Hepatocyte (in vitro differentiated cells): ENCODE measurements at places on chromosomes 4 and X.

DNA sequence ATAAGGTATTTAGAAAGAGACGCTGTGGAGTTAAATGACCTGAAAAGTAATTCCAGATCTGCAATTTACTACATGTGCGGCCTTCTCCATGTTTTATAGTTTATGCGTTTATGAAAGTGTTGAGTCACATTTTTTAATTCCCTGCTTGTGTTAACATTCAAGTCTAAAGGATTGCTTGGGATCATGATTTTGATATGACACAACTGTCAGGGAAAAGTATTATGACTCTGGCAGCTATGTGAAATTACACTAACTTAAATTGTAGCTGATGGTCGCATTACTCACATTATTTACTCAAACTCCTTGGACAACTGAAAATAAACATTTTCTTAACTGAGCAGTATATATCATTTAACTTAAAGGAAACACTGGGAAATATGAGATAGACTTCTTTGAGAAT is 14.3 kb upstream of the GABRB1 start:
- DNase-seq = no peak

DNA sequence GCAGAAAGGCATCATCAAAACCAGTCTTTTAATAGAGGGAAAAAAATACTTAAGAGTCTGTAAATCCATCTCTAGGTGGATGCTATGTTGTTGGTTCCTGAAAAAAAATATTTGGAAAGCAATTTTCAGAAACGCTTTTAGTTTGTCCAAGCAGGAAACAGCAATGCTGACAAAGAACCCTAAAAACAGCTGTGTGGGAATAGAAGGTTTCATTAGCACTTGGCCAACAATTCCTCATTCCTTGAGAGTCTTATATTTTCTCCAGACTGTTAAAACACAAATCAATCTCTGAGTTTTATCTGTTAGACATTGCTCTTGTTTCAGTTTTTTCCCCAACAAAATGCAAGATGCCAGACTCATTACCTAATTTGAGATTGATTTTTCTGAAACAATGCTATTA is 6.4 kb downstream of the MXRA5 start:
- DNase-seq = no peak

DNA sequence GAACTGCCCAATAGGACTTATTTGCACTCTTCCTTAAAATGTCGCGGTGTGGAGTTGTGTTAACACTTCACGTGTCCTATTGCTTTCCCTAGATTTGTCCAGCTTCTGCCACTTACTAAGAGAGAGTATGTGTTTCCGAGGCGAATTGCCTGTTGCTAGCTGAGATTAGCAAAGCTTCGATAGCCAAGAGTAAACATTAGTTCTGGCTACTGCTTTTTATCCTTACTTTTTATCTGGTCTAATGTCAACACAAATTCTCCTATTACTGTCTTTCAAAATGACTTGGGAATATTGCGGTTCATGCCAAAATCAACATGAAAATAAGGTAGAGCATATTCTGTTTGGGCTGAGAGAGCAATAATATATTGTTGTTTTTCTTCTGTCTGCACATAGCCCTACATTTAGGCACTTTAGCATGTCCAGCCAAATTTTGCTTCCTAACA is 90.4 kb upstream of the VEGFC start:
- no peak for DNase-seq

- DNase-seq = no peak
These were observed 21.4 kb downstream of the ZCCHC13 start for GRCh38 chrX:74325130-74326059.

- DNase-seq = no peak
These were observed 69.6 kb downstream of the PPP2R2C start for GRCh38 chr4:6402566-6403399.

DNA sequence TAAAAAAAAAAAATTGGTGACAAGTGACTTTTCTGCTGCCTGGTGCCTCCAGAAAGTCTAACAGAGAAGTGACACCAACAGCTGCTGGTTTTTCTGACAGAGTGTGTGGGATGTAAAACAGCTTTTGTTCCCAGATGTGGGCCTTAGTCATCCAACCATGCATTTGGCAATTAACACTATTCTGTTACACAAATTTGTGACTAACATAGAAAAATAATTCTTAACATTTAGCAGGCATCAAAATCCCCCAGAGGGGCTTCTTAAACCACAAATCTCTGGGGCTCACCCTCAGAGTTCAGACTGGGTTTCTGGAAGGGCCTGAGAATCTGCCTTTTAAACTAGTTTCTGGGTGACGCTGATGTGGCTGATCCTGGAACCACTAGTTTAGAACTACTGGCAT is 100.5 kb upstream of the PCDH7 start:
- DNase-seq = no peak

GRCh38 chr4:172105918-172106317 is 292.7 kb downstream of the GALNTL6 start:
- DNase-seq = no peak

GRCh38 chr4:158873795-158874401 is 105.1 kb downstream of the FNIP2 start:
- peak; percentile 36 for DNase-seq

GRCh38 chr4:168318266-168318895 is at the start of gene DDX60:
DDX60 (minus strand) TSS chr4:168318752; CDS start chr4:168311259, 7,493 bp downstream.
- DNase-seq = peak; percentile 89

- peak; percentile 75 for DNase-seq
These were observed 774 bp downstream of the ARMCX2 start for GRCh38 chrX:101658661-101659491.

GRCh38 chr4:110137829-110138228 is 60.6 kb downstream of the ELOVL6 start:
- no peak for DNase-seq

- DNase-seq = no peak
These were observed 340.5 kb downstream of the GALNTL6 start for GRCh38 chr4:172153719-172154118.

DNA sequence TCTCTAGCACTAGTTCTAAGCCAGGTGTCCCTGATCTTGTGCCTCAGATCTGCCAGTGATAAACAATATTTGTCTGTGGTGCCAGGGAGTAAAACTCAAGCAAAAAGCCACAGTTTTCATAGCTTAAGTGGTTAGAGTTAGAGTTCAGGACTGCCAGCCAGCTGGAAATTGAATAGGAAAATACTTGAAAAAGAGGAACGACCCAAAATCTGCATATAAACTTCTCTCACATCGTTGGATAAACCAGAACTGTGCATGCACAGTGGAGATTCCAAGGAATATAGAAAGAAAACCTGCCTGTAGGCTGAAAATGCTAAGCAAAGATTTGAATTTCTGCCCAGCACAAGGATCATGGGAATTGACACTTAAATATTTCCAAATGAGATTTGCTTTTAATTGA is 35.0 kb upstream of the GNPDA2 start:
- DNase-seq = no peak

DNA sequence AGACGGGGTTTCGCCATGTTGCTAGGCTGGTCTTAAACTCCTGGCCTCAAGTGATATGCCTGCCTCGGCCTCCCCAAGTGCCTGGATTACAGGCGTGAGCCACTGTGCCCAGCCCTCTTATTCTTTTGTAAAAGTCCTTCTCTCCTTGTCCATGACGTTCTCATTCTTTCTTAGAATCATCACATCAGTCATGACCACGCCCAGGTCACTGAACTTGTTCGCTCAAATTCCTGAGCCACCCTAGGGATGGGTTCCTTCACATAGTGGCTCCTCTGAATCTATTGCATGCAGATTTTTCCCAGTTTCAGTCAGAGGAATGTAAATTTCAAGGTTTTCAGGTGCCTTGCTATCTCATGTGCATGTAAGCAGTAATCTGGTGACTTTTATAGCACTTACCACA is 15.7 kb downstream of the JADE1 start:
- DNase-seq = peak; percentile 77

- DNase-seq = peak; percentile 51
These were observed 19.2 kb downstream of the G3BP2 start for GRCh38 chr4:75653845-75654503.

DNA sequence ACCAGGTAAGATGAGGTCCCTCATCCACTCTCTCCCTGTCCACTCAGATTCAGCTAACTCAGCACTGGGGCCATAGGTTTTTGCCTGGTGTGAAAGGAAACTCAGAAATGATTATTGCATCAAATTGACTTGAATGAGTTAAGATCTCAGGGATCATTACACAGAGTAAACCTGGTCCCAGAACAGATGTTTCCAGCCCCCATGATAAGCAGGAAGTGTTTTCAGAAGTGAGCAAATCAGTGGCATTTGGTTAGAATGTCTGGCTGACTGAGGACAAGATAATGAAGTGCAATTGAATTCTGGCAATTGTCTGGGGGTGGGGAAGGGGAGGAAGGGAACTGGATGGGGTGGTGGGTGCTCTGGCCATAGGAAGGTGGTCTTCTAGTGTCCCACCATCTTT is 108.0 kb downstream of the CHIC2 start:
- no peak for DNase-seq

DNA sequence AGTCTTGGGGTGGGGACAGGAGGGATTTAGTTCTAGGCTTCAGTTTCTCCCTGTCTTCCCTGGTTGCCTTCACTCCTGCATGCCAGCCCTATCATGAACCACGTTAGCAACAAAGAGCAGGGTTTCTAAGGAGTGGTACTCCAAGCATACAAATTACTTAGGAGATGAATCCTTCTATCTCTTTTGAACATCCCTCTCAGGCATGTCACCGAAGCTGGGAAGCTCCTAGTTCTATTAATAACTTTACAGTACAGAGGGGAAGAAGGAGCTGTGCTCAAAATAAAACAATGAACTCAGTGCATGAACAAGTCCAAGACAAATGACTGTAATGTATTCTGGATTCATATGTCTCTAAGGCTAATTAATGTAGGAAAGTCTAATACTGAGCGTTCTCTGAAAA is 450.6 kb upstream of the RASGEF1B start:
- DNase-seq = no peak

- no peak for DNase-seq
These were observed 481.9 kb downstream of the ACTRT1 start for GRCh38 chrX:127570276-127570675.

DNA sequence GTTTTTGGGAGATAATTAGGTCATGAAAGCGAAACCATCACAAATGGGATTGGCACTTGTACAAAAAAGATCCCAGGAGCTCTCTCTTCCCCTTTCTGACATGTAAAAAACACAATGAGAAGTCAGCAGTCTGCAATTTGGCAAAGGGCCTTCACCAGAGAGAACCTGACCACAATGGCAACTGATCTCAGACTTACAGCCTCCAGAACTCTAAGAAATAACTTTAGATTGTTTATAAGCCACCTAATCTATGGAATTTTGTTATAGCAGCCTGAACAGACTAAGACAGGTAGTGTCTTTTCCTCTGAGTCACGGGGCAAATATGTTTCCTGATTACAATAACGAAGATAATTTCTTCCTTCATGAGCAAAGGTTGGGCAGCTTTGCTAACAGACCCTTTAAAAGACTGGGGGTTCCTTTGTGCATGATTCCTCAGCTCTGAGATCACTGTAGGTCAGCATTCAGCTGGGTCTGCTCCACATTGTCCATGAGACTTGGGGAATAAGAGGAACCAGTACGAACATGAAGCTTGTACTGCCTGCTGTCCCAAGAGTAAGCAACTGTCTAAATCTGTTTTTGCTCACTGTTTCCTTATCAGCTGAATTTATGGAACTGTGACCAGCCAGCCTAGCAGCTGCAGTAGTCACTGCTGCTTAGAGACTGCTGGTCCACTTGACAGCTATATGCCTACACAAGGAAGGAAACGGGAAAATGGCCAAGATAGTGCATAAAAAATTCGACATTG is 191.6 kb downstream of the ANAPC10 start:
- peak; percentile 14 for DNase-seq

DNA sequence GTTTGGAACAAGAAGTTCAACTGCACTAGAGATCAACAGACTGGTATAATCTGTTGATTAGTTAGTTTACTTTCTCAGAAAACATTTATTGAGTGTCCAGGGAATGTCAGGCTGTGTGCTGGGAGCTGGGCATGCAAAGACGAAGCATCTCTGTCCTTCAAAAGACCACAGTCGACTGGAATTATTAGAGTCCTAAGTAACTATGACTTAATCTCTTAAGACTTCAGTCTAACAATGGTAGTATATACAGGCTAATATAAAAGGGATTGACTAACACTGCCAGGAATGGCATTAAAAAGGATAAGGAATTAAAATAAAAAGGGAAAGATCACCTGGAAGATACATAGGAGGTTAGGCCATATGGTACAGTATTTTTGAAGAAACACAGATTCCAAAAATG is 128.7 kb downstream of the WDFY3 start:
- DNase-seq = no peak

DNA sequence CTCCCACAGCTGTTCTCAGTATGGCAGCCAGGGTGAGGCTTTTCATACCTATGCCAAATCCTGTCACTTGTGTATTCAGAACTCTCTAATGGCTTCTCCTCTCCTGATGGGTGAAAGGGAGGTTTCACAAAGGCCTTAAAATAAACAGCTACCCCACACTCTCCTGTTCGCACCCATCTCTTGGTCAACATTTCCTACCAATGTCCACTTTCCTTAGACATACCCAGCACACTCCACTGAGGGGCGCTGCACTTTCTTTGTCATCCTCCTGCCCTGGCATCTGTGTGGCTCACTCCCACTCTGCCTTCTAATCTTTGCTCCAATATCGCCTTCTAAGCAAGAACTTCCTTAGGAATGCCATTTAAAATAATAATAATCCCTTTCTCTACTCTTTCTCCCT is 313.3 kb downstream of the PPP3CA start:
- no peak for DNase-seq

DNA sequence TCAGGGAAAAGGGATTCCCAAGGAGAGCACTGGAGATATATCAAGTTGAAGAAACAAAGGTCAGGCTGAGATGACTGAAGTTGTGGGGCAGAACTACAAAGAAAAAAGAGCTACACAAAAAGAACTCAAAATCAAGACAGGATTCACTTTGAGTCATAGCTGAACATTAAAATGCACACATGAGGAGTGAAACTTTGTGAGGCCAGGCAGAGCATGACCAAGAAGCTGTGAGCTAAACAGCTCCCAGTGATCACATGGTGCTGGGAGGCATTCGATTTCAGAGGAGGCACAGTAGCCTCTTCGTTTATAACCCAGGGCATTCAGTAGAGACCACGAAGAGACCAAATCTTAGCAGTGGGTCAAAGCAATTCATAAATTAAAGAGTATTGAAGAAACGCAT is 145.3 kb downstream of the ATRX start:
- no peak for DNase-seq

DNA sequence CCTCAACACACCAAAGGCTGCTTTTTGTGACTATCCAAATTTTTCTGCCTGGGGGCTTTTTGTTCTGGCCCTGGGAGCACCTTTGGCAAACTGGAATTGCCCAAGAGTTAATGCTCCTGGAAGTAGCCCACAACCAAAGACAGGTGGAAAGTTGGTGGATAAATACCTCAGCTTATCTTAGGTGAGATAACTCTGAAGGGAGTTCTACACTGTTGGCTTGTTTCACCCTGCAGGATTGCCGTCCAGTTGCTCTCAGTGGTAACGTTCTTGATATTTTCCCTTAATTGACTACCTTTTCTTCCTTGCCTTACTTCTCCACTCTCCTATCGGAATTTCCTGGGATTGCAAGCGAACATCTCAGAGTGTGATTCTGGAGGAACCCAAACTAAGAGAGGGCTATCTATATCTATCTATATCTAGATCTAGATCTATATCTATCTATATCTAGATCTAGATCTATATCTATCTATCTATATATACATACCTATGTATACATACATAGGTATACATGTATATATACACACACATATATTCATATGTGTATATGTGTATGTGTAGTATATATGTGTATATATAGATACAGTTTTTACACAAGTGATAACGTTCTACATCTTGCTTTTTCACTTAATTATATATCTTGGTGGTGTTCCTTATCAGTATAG is 82.6 kb upstream of the DHX15 start:
- DNase-seq = no peak
